ENCODE measurements at places on chromosomes 16 and 17. TPM values are rescaled to one million over a fixed set of nuclear protein-coding genes. Genes with fewer than 3 reads are reported as not detected.
A peak's percentile ranks its signal among the peaks of the same experiment; 100 is the strongest.

DNA sequence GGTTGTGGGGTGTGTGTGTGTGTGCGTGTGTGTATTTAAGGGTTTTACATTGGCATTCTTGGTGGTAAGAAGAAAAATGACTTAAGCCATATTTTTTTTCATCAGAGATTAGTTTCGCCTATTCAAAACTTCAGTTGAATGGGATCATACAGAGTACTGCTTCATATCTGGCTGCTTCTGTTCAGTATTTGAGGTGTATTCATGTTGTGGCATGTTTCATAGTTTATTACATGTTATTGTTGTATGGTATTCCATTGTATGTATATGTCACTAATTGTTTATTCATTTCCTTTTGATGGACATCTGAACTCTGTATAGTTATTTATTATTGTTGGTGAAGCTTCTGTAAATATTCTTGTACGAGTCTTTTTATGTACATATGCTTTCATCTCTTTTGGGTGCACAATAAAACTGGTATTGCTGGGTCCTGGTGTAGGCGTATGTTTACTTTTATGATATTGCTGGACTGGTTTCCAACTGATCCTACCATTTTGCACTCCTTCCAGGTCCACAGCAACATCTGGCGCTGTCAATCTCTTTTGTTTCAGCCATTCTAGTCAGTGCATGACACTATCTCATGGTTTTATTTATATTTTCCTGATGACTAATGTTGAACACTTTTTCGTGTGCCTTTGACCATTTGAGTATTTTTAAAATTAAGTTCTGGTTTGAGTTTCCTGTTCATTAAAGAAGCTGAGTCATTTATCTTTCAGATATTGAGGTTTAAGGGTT is 77.4 kb upstream of the MAF start:
- no peak for DNase-seq

DNA sequence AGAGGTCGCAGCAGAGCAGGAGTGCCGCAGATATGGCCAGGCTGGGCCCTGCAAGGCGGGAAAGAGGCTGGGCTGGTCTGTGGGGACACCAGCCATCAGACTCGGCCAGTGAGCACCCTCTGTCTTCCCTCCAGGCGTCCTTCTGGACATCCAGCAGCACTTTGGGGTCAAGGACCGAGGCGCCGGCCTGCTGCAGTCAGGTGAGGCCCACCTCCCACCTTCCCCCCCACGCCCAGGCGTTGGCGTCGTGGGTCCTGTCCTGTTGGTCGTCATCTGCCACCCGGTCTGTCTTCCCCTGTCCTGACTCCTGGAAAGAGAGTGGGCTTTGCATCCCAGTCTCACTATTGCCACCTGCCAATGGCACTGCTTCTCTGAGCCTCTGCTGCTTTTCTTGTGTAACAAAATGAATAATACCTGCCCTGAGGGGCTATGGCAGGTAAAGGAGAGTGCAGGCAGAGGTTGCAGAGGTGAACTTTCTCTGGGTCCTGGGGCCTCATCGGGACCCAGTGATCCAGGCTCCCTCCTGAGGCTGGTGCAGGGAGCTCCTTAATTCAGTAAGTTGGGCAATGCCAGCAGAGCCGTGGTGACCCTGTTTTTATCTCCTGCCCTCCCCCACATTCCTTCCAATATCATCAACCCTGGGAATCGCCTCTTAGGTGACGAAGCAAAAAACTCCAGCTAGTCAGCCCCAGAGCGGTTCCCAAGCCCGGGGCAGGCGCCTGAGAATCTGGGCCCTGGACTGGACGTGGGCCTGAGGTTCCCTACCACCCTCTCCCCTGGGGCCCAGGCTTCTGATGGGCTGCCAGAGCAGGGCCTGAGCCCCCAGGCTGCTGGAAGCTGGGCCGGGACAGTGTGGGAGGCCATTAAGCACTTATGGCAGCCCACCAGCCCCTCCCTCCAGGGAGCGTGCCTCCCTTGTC is 14.7 kb downstream of the SPNS2 start:
- DNase-seq = no peak

- no peak for DNase-seq
Measured at GRCh38 chr16:46693598-46693997, 4.1 kb downstream of the ORC6 start.

DNA sequence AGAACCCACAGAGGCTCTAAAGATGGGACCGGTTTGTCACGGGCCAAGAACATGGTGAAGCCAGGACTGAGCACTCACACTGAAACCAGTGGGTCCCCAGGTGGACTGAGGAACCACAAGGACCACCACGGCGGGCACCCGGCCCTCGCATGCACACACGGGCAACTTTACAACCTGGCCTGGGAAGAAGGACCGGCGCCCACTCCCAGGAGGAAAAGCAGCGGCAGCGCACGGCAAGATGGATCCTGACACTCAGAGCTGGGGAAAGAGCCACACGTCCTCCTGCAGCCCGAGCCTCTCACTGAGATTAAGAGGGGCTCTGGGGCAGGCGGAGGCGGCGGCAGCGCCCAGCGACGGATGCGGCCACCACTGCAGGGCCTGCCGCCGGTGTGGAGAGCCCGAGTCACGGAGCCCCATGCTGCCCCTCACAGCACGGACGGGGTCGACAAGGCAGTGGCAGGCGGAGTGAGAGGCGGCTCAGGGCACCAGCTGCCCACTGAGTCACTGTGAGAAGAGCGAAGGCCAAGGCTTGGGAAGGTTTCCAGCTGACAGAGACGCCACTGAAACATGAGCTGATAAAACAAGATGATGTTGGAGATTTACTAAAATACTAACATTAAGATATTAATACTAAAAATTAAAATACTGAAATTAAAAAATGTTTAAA is 118.3 kb downstream of the ANKRD11 start:
- no peak for DNase-seq

DNA sequence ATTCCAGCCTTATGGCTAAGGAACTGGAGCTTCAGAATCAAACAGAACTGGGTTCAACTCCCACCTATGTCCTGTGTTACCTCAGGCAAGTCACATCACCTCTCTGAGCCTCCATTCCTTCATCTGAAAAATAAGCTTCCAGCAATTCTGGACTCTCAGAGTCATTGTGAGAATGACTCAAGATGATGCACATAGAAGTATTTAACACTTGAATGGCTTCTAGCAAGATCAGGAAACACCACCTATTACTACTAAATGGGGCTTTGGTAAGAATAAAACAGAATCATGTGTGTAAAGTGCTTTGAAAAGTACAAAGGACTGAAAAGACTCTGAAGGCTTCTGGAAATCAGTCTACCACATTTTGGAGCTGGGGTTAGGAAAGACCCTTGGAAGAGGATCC is 30.8 kb upstream of the CALB2 start:
- DNase-seq = no peak

DNA sequence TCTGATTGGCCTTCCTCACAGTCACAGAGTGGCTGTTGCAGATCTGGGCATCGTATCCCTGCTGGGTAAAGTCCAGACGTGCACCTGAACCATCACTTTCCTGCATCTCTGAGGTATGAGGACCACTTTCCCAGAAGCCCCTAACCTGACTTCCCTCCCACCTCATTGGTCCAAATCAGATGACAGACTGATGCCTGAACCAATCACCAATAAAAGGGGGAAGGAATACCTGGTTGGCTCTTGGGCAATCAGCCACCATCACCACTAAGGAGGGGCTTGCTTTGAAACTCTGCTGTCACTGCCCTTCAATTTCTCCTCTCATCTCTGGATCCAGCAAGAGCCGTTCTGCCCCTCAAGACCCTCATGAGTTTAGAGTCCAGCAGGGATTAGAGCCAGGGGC is 13.6 kb upstream of the WFDC1 start:
- no peak for DNase-seq

DNA sequence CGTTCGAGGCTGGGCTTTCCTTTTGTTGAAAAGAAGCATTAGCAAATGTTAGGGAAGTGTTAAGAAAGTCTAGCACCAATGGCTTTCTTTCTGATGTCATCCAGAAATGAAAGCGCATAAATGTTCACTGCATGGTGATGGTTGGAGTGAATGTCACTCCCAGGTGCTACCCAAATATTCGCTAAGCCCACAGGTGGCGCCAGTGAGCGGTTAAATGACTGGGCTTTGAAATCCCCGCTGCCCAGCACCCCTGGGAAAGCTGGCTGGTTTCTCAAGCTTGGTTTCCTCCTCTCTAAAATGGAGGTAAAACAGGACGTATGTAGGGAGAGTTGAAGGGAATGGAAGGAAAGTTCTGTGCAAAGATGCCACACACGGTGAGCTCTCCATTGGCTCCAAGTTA is 104.4 kb downstream of the IRX5 start:
- DNase-seq = peak; percentile 1

- no peak for DNase-seq
Measured at GRCh38 chr17:4827399-4827798, 5.7 kb upstream of the MINK1 start.

DNA sequence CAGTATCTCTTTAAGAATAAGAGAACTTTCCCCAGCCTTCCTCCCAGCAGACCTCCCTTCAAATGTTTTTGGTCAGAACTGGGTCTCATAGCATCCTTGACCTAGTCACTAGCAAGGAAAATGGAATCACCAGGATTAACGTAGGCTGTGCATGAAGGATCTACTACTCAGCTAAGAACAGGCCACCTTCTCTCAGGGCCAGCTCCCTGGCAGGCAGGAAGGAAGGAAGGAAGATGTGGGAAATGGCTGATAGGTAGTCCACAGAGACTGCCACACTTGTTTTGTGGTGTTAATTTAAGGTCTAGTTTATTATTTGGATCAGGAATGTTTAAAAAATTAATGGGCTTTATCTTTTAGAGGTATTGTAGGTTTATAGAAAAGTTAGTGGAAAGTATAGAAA is 136.4 kb downstream of the SPECC1 start:
- no peak for DNase-seq

- no peak for DNase-seq
Measured at GRCh38 chr17:29566473-29567303, at the start of gene ABHD15. ABHD15 (minus strand) TSS chr17:29567037; CDS start chr17:29566966, 71 bp downstream.

DNA sequence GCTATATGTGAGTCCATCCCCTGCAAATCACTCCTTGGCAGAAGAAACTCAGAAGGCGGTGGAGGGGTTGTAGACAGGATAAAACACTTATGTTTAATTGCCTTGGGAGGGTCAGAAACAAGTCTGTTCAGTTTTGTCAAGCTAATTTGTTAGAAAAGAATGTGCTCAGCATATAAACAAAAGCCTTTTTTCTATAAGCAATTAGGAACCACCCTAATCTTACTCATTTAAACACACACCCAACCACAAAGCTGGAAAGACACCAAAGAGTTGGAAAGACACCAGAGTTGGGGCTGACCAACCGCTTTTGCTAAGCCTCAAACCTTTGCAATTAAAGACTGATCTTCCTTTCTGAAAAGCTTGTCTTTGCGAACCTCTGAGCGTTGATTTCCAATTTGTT is 439.2 kb upstream of the ERCC4 start:
- DNase-seq = no peak

DNA sequence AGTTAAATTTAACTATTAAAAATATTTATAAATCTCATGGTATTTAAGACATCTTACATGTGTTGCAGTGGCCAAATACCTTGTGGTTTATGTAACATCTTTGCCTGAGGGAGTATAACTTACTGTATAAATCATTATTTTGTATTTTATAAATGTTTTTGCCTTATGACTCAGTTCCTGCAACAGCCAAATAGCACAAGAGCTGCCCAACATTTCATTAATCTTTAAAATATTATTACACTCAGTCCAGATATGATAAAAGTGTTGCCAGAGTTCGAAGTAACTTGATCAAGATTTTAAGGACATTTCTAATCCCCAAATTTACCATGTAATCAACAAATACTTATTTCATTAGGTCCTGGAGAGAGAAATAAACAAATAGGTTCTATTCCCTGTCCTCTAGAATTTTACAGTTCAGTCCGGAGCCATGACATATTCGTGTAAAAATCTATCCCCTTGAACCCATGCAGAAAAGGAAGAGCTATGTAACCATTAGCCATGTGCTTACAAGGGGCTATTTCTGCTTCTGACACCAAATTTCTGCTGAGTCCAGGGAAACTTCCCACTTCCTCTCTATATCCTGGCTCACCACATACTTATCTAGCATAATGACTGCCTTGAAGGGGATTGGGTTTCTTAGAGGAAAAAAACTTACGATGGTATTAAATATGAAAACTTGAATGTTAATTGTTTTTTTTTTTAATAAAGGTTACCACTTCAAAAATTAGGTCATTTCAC is 44.0 kb downstream of the IRX6 start:
- no peak for DNase-seq

GRCh38 chr16:86013867-86014266 is 114.9 kb downstream of the IRF8 start:
- no peak for DNase-seq

DNA sequence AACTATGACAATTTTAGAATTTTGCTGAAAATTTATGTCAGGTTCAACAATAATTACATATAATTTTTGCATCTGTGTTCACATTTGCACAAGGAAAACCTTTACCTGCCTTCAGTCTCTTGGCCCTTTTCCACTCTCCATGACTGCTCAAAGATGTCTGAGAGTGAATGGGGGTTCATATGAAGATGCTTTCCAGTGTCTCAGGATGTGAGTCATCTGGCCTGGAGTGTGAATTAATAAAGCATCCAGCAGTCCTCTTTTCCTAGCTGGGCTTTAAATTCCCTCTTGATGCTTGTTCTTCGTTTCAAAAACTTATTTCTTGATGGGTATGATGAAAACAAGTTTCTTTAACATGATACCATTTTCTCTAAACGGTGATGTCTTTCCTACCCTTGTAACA is 99.9 kb downstream of the CDK5R1 start:
- DNase-seq = no peak

DNA sequence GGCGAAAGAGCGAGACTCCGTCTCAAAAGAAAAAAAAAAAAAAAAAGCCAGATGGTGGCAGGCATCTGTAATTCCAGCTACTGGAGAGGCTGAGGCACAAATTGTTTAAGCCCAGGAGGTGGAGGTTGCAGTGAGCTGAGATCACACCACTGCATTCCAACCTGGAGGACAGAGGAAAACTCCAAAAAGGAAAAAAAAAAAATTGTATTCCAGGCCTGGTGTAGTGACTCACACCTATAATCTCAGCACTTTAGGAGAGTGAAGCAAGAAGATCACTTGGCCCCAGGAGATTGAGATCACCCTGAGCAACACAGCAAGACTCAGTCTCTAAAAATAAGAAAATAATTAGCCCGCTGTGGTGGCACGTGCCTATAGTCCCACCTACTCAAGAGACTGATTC is 20.1 kb downstream of the HBQ1 start:
- DNase-seq = no peak

MT1H gene
- not detected for total RNA-seq

NTN3 gene
- 4.4 TPM for total RNA-seq

SMIM22 gene
- not detected for total RNA-seq

FBXW10B gene
- total RNA-seq = not detected

TTYH2 gene
- total RNA-seq = 7.6 TPM
